Activated CD8-positive, alpha-beta memory T cell treated with anti-CD3 and anti-CD28 coated beads, Interleukin-2, amount 50 U/mL, for 4 hours (primary cell): ENCODE measurements at places on chromosomes 5 and 9.

DNA sequence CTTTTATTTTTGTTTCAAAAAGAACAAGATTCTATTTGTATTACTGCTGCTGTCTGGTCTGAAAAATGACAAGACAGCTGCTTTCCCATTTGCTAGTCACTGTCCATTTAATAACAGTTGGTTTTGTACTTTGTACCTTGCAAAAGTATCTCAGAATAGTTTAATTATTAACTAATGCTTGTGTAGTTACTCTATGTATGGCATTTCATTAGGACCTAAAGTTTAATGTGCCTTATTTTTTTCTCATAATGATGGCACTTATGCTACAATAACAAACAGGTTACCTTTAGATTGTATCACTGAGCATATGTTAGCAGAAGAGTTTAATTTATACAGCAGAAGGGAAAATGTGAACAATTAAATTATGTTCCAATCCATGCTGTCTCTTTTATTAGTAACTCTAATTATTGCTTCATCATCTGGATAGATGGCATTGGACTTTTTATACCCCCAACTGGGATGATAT is 134.2 kb downstream of the CDH10 start:
- no peak for DNase-seq

DNA sequence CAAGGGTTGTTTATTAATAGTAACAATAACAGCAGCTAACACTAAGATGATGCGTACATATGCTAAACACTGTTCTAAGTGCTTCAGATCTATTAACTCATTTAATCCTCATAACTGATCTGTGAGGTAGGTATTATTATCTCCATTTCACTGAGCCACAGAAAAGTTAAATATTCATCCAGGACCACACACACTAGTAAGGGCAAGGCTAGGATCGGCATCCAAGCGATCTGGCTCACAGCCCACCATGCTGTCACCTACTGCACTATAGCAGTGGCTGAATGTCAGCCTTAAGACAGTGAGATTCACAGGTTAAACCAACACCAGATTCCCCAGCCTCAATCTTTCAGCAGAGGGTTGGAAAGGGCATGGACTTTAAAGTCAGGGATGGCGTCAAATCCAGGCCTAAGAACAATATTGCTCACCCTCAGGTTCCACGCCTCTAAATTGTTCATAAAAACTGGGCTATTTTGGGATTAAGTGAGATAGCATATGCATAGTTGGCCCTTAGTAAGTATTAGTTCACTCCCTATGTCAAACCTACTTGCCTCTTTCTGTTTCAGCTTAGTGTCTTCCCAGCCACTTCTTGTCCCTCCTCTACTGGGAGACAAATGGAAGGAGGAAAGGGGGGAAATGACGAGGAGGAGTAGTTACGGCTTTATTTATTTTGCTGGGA is 150.8 kb downstream of the MAPKAP1 start:
- DNase-seq, result no peak

- no peak for DNase-seq
Measured at GRCh38 chr5:89994266-89994665, 415.3 kb downstream of the CETN3 start.

DNA sequence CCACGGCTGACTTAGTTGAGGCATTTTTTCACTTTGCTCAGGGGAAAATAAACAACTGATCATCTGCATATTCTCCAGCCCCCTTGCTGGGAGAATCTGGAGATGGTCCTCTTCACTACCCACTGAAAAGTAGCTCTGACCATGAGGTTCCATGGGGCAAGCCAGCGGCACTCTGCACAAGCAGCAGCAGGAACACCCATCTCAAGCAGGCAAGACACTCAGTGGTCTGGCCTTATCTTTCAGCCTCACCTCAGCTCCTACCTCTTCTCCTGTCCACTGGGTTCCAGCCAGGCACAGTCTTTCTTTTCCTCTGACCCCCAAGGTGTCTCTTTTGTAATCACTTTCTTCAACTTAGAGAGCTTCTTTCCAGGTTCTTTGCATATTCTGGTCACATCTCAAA is 280.8 kb upstream of the GRIA1 start:
- DNase-seq, result no peak

- DNase-seq, result no peak
Measured at GRCh38 chr5:39505791-39506190, 81.0 kb upstream of the DAB2 start.
